ENCODE measurements at places on chromosomes 11 and 22.

DNA sequence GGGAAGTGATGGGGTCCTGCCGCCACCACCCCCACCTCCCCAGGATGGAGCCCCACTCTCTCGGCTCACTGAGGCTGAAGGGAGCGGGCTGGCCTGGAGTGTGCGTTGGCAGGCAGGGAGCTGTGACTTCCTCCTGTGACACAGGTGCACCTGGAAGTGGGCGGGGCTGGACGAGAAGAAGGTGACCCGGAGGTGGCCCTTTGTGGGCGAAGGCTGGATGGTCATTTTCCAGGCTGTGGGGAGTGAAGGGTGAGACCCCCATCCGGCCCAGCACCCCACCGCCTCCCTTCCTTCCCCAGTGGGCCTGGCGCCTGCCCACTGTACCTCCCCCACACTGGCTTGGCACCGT lies 15.3 kb downstream of the IL17REL start:
- no peak for DNase-seq

- no peak for DNase-seq
Observed at GRCh38 chr11:119332111-119332765, 2.1 kb upstream of the RNF26 start.

DNA sequence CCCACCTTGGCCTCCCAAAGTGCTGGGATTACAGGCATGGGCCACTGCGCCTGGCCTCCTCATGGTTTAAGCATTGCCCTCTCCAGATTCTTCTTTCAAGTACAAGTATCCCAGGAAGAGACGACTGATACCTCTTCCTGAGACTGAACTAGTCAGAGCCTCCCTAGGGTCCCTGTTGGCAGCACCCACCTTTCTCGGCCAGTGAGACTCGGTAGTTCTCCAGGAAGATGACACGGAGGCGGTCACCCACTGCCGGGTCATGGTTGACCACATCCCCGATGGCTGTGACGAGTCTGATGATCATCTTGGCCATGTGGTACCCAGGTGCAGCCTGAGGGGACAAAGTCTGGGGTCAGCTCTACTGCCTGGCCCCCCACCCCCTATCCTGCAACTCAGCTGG lies 7.2 kb upstream of the RASGRP2 start:
- no peak for DNase-seq

GRCh38 chr22:47130883-47131631 lies 368.6 kb downstream of the TBC1D22A start:
- DNase-seq = no peak

GRCh38 chr11:75311858-75312288 lies 39.6 kb downstream of the ARRB1 start:
- no peak for DNase-seq

GRCh38 chr11:36022882-36023281 lies 79.0 kb downstream of the LDLRAD3 start:
- no peak for DNase-seq

DNA sequence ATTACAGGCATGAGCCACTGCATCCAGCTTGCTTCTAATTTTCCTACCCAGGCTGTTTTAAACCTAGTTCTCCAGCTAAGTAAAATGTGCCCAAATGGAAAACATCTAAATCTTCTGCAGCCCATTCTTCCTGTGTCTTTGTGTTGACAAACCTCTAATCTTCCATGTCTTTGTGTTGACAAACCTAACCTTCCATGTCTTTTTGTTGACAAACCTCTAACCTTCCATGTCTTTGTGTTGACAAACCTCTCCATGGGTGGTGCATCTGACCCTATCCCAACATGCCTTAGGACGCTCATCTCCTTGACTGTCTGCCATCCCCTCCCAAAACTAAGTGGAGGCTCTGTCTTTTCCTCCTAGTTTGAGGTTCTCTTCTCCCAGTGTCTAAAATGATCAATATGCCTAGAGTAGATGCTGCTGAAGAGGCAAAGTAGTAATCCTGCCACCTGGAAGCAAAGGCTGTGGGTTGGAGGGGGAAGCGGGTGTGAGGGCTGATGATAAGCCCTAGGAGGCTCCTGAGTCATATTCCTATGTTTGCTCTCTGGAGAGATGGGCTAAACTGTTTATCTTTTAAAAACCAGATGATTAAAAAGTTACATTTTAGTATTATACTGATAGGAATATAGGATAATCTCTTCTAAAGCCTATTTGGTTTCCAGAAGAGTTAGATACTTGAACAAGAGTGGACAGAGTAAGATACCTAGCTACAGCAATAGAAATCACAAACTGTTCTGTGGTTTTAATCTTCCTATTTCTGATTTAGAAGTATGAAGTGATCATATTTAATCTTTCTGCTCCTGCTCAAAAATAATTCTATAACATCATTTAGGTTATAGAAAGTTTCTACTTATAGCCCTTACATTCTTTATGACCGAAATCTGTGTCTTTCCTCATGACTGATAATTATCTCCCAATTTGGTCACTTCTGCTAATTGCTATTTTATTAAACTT lies 7.9 kb downstream of the FEN1 start:
- no peak for DNase-seq

GRCh38 chr11:75514596-75514995 lies 11.1 kb downstream of the GDPD5 start:
- no peak for DNase-seq

- no peak for DNase-seq
Observed at GRCh38 chr11:13776134-13776815, 107.8 kb downstream of the FAR1 start.

DNA sequence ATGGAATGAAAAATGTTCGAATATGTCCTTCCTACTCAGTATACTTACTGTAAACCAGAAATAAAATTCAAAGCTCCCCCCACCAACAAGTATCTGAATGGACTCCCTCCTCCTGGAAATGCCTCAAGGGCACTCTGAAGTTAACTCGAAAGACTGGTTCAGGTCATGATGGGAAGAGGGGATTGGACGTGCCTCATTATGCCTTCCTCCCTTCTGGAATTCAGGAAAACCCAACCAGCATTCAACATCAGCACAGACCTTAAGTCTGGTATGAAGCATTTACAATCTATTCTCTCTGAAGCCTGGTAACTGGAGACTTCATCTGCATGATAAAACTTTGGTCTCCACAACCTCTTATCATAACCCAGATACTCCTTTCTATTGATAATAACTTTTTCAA lies 428.3 kb upstream of the RAG2 start:
- DNase-seq = no peak

DNA sequence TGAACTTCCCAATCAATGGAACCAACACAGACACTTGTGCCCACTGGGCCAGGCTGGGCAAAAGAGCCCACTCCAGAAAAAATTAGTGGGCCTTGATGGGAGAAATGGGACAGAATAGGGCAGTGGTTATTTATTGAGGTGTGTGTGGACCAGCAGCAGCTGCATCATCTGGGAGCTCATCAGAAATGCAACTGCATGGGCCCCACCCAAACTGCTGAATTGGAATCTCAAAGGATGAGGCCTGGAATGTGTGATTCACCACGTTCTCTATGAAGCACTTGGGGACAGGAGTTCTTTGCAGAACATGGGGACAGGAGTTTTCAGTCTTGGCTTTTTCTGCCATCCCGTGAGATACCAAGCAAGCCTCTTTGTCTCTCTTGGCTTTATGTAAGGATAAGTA lies 255.6 kb upstream of the PLET1 start:
- DNase-seq = no peak

DNA sequence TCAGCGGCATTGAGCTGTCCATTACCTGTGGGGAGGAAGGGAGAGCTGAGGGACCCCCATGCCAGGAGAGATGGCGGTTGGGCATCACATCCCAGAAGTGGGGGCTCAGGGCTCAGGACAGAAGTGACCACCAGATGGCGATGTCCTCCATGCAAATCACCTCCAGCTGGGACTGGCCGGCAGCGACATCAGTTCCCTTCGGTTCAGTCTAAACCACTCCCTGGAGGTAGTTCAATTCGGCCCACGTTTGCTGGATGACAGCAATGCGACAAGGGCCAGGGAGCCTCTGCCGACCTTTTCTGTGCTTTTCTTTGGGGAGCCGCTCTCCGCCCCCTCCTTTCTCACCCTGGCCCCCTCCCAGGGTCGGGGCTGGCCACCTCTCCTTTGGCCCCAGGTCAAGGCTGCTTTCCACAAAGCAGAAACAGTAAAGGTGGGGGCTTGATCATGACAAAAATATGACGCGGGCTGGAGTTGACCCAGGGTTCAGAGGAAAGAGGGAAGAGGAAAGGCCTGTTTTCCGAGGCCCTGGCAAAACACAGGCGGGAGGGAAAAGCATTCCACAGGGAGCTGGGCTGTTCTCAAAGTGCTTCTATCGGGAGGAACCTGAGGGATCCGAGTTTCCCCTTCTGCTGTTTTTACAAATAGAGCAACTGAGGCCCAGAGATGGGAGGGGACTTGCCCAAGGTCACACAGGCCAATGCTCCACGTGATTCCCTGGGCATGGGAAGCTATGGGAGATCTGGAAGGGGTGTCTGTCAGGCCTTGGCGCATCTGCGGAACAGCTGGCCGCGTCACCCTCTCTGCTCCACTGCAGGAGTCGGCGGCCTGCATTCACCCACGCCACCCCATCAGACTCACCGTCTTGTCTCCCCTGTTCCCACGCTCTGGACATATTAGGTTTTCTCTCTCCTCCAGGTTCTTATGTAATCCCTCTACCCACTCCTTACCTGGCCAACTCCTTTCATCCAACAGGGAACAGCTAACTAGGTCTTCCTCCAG lies 54.7 kb downstream of the FBXO7 start:
- peak; percentile 59 for DNase-seq

DNA sequence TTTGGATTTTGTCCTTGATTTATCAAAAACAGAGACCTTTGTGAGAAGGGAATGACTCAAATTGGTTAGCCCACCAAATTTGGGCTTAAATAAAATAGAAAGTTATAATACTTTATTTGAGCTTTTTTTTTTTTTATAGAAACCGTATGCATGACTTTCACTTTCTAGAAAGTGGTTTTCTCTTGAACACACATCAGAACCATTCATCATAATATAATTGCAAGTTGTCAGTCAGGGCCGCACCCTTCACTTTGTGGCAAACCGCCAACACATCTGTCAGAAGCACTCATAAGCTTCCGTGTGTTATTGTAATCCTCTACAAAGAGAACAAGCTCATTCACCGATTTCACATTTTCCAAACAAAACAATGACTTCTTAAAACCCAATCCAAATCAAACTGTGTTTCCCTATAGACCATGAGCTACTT lies 76.1 kb downstream of the SOX6 start:
- no peak for DNase-seq

DNA sequence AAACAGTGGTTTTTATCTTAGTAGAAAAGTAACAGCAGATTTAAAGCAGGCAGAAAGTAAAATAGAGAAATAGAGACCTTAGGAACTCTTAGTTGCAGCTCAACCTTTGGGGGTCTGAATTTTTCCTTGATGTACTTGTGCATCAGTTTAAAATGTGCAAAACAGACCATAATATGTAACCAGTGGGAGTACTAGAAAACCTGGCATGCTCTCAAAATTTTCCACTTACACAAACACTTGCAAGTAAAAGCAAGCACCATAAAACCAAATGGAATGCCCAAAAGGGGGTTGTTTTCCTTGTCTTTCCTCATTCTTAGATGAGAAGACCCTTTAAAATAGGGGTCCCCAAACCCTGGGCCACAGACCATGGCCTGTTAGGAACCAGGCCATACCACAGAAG lies 12.9 kb upstream of the MRGPRE start:
- no peak for DNase-seq

DNA sequence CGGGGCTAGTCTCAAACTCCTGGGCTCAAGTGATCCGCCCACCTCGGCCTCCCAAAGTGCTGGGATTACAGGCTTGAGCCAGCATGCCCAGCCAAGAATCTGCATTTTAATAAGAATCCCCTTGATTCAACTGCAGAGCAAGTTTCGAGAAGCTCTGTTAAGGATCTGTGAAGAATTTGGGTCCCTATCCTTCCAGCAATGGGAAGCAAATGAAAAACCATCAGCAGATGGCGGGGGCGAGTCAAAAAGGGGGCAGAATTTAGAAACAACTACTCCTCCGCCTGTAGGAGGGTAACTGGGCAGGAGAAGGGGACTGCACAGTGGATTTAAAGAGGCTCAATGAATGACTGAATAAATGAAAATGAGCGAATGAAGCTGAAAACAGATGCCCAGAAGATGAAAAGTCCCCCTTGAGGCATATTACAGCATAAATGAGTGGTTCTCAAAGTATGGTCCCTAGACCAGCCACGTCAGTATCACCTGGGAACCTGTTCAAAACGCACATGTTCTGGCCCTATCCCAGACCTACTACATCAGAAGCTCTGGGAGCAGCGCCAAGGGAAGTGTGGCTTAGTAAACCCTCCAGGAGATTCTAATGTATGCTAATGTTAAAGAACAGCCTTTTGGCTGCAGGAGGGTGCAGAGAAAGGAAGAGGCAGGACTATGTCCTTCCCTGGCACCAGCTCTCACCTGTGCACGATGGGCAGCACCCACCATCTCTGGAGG lies 15.0 kb downstream of the VWCE start:
- DNase-seq = no peak

GRCh38 chr11:14315130-14315529 lies 43.9 kb downstream of the RRAS2 start:
- no peak for DNase-seq

DNA sequence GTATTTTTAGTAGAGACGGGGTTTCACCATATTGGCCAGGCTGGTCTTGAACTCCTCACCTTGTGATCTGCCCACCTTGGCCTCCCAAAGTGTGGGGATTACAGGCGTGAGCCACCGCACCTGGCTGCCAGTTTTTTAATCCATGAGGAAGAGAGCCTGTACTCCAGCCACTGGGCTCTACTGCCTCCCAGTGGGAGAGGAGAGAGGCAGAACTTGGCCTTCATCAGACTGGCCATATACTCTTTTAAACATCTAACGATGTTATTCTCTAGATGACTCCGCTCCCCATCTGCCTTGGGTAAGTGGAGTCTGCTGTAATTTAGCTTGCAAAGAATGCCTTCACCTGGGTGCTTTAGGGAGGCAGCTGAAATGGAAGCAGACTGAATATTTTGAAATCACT lies 34.6 kb downstream of the SLC6A5 start:
- no peak for DNase-seq

Data from stimulated activated CD8-positive, alpha-beta memory T cell treated with anti-CD3 and anti-CD28 coated beads, Interleukin-7, amount 100 ng/mL, for 48 hours (primary cell).